Adrenal gland (tissue), 19 donors: ENCODE measurements at places on chromosomes 4 and X.

GRCh38 chr4:3406431-3406830 is 35.3 kb upstream of the HGFAC start:
- H3K36me3 ChIP-seq, result no peaks in the 10 kb centered on the region
- peaks cover 16% of the 10 kb centered on the region for H3K4me1 ChIP-seq
- no peak overlapping the region for H3K4me3 ChIP-seq
- no peak overlapping the region for H3K27ac ChIP-seq
- no peak for DNase-seq

DNA sequence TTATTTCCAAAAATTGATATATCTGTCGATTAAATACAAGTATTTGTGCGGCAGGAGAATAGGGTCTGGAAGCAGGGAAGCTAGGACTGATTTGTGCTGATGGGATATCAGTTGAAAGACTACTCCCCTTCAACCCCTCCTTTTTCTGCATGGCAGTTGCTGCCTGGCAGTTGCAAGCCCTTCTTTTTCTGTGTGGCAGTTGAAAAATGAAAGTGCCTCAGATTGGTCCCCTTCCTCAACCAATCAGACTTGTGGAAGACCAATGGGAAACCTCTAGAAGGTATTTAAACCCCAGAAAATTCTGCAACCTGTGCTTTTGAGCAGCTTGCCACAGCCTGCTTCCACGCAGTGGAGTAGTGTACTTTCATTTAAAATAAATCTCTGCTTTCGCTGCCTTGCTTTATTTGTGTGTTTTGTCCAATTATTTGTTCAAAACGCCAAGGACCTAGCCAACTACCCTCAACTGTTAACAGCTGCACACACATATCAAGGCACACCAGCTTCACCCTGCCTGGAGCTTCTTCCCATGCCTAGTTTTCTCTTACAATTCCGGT is 1.5 kb upstream of the TMA16 start:
- DNase-seq, result no peak
- H3K4me1 ChIP-seq, result peaks cover 19% of the 10 kb centered on the region

DNA sequence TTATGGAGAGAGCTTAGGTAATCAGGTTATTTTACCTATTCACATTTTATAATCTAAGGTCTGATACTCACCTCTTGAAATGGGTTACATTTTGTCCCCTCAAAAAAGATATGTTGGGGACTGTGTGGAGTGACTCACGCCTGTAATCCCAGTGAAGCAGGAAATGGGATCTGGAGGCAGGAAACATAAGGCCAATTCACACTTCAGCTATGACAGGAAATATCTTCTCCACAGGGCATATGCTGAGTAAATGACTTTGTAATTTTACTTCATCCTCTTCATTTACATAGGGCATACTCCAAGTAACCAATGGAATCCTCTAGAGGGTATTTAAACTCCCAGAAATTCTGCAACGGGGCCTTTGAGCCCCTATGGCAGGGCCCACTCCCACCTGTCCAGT is 54.8 kb upstream of the ZMAT1 start:
- H3K36me3 ChIP-seq, result no peaks in the 10 kb centered on the region
- H3K4me3 ChIP-seq, result no peak overlapping the region
- DNase-seq, result no peak

- no peak overlapping the region for H3K4me3 ChIP-seq
- no peaks in the 10 kb centered on the region for H3K36me3 ChIP-seq
- H3K27ac ChIP-seq, result peak overlapping the region; percentile 20
- no peaks in the 10 kb centered on the region for H3K27me3 ChIP-seq
Measured at GRCh38 chrX:150482537-150483206, 85.7 kb upstream of the MTM1 start.

GRCh38 chrX:17597327-17597726 is 140.0 kb upstream of the SCML1 start:
- H3K36me3 ChIP-seq, result no peaks in the 10 kb centered on the region
- no peak for DNase-seq
- no peaks in the 10 kb centered on the region for H3K27me3 ChIP-seq
- peak overlapping the region; percentile 10 for H3K27ac ChIP-seq
- no peak overlapping the region for H3K4me3 ChIP-seq
- H3K4me1 ChIP-seq, result peaks cover 10% of the 10 kb centered on the region
